Nucleus accumbens (tissue), 56 donors: ENCODE measurements at places on chromosomes 3 and 15.

DNA sequence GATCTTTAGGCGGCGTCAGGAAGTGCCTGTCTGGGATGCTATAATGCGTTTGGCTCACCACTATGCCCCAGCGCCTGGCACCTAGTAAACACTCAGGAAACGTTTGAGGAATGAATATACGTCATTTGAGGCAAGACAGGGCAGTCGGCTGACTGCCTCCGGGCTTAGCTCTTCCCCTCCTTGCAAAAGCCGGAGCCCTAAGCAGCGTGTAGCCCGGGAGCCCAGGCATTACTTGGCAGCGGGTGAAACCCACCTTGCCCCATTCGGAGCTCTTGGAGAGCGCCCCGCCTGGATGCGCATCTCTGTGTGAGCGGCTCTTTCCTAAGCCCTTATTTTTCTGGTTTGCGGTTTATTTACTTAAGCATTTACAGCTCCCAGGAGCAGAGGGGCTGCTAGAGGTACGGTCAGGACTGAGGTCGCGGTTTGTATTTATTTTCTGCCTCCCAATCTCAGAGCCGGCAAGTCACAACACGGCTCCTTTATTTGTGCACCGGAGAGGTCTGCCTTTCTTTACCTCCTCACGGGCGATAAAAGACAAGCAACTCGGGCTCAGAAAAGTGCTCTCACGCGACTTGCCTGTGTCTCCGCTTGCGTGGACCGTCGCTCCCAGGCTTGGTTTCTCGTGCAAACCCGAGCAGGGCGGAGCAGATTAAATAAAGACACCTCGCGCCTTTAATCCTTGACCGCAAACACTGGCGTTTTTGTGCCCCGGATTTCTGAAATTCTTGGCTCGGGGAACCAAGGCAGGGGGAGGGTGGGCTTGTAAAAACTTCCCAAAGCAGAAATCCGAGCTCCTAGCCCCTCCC, 737 bp upstream of the ITPR1 start:
- DNase-seq, result no peak

DNA sequence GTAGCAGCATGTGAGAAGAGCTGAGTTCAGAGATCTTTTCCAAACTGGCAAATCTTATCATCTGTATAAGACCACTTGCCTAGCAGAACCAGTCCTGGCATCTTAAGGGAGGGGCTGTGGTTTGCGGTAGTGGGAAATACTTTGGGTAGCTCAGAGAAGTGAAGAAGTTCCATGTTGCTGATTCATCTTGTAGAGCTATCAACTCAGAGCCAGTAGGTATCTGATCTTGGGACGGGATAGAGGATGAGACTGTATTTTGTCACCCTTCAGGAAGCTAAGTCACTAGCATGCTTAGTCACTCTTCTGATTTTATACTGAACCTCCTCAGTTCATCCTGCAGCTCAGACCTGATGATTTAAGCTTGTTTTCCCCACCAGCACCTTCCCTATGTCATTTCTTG, 211.4 kb downstream of the NR1D2 start:
- DNase-seq, result no peak

GRCh38 chr15:44296625-44297524, 8.4 kb downstream of the GOLM2 start:
- DNase-seq, result no peak

DNA sequence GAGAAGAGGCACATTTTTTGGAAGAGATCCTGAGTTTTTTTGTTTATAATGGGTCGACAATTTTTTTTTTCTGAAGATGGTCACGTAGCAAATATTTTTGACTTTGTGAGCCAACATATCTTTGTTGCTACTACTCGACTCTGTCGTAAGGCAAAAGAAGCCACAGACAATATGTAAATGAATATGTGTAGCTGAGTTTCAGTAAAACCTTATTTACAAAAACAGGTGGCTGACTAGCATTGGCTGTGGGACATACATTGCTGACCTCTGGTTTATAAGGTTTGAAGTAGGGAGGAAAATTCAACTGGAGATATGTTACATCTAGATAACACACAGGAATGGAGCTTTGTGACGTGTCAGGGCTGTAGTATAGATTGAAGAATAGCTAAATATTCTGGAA, 22.5 kb upstream of the NANOGP8 start:
- no peak for DNase-seq

DNA sequence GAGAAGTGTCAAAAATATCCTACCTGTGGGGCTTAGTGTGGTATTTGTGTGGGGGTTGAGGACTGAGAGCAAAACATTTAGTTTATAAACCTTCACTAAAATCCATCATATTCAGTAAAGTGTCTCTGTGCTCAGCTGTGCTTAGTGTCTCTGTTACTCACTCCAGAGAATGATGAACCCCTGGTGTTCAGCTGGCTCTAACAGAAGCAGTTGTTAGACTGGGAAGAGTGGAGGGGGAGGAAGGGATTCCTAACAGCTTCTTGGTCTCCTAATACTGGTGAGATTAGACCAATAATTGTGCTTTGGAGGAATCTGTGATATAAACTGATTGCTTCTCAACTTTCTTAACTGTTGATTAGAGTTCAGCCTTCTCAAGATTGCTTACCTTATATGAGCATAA, 1123.5 kb downstream of the ROBO2 start:
- DNase-seq, result no peak

- DNase-seq, result no peak
These were observed 259.3 kb downstream of the TBL1XR1 start for GRCh38 chr3:176937994-176938393.

DNA sequence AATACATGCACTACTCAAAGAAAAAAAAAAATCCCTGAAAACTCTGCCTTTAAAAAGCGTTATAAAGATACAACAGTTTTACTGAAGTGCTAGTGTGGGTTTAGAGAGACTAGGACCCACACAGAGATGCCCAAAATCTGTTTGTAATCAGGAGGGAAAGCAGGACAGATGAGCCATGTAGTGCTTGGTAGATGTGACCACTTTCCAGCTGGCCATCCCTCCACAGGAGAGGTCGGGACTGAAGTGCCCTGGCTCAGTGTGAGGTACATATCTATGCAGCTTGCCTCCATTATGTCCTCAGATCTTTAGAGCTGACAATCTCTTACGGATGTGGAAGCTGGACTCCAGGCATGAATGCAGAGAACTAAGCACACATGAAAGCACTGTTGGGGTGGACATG, 57.5 kb upstream of the NANOGP8 start:
- no peak for DNase-seq

GRCh38 chr15:46778876-46779275, 938.4 kb upstream of the SEMA6D start:
- DNase-seq, result no peak

DNA sequence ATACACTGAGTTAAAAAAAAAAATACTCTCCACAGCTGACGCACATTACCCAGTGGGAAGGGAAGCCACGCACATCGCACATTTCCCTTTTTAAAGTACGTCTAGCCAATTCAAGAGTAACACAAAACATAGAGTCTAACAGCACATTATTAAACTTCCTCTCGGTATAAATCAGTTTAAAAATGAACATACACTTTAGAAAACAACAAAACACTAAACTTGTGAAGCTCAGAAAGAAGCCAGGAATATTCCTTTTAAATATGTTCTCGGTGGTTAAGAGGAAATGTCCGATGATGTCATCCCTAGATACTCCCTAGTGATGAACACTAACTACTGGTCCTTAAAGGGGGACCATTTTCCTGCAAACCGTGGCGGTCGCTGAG, 721 bp downstream of the MYEF2 start:
- DNase-seq, result no peak

DNA sequence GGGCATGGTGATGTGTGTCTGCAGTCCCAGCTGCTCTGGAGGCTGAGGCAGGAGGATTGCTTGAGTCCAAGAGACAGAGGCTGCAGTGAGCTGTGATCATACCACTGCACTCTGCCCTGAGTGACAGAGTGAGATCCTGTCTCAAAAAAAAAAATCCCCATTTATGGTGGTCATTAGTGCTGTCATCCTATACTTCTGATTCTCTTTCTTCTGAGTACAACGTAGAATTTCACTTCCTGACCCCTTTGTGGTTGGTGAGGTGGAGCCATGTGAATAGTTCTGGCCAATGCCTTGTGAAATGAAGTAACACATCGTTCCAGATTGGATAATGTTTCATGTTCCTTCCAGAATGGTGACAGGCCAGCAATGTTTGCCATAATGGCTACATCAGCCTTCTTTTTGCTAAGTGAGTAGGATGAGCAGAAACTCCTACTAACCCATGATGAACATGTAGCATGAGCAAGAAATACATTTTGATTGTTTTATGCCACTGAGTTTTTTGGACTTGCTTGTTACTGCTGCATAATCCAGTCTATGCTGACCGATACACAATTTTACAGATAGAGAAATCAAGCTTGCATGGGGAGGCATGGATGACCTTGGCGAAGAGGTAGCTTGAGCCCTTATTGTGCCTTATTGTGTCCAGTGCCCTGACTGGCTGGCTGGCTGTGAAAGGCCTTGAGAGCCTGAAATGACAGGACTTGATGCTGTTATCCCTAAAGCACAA, 30.9 kb upstream of the TLE3 start:
- no peak for DNase-seq

DNA sequence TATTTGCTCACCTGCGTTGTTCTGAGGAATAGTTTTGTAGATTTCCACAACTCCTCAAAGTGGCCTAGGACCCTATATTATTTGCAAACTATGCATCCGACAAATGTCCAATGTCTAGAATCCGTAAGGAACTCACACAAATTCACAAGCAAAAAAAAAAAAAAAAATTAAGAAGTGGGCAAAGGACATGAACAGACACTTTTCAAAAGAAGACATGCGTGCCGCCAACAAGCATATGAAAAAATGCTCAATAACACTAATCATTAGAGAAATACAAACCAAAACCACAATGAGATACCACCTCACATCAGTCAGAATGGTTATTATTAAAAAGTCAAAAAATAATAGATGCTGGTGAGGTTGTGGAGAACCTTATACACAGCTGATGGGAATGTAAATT, 398.5 kb upstream of the PROK2 start:
- DNase-seq, result no peak

DNA sequence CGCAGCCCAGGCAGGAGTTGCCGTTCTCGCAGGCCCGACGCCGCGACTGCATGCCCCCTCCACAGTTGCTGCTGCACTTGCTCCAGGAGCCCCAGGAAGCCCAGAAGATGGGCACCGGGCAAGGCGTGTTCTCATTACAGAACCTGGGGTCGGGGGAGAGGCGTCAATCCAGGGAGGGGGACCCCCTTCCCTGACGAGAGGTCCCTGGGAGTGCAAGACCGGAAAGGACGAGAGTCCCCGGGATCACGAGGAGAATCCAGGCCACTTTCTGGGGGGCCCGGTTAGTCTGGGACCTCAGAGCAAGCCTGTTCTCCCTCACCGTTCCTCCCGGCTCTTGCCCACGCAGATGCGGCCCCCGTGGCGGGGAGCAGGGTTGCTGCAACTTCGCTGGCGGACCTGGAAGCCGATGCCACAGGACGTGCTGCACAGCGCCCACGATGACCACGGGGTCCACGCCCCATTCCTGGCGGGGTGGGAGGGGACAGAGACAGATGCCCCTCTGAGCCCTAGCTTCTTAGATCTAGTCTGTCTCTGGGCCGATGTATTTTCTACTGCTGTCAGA, 113.9 kb downstream of the SEMA5B start:
- no peak for DNase-seq

GRCh38 chr3:21059404-21059803, 691.6 kb downstream of the ZNF385D start:
- DNase-seq, result no peak

DNA sequence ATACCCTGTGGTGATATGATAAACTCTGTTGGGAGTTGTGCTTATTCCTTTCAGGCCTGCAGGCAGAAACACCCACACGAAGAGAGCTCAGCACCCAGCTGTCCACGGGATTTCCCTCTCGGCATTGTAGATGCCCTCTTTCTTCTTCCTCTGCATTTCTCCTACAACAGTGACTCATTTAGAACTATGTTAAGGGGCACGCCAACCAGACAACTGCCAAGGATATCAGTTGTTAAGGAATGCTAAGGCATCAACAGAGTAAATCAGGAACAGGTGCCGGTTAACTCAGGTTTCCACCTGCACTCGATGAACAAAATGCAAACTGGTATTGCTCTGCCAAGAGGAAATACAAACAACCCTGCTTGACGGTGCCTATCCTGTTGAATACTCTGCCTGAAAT, 270.0 kb upstream of the PEX5L start:
- no peak for DNase-seq

DNA sequence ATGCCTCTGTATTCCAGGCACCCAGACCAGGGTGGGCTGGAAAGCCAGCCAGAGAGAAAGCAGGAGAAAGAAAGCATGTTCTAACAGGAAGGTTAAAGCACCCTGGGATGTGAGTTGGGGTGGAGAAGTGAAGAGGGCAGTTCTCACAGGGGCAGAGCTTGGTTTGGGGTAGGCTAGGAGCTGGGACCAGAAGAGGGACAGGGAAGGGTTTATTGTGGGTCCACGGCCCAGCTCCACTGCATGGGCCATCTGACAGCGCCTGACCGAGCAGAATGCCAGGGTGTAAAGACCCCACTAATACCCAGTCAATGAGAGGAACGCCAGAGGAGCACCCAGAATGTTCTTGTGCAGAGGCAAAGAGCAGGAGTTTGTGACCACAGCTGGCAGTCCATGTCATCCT, 27.1 kb upstream of the MAGEF1 start:
- no peak for DNase-seq

DNA sequence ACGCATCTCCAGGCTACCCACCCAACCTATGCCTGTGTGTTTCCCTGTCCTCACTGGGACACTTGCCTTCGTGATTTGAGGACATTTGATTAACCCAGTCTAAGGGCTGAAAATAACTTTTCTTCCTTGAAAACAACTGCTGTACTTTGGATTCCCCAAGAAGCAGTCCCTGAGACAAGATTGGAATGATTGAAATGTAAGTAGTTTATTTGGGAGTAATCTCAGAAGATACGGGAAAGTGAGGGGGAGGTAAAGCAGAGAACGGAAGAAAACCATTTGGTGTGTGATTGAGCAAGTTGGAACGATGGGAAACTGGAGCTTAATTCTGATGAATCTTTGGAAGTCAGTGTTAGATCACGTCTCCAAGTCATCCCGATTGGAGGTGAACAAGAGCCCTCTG, 143.8 kb upstream of the LMCD1 start:
- no peak for DNase-seq

- no peak for DNase-seq
These were observed 422.7 kb upstream of the TPRG1 start for GRCh38 chr3:188749010-188749617.

- DNase-seq, result no peak
These were observed 108.4 kb downstream of the LSM3 start for GRCh38 chr3:14286887-14287500.

GRCh38 chr15:37076543-37076942, 23.8 kb downstream of the MEIS2 start:
- no peak for DNase-seq

- no peak for DNase-seq
These were observed 46.7 kb downstream of the RTP1 start for GRCh38 chr3:187243933-187244524.

GRCh38 chr15:71228403-71228802, 113.1 kb downstream of the THSD4 start:
- DNase-seq, result no peak

DNA sequence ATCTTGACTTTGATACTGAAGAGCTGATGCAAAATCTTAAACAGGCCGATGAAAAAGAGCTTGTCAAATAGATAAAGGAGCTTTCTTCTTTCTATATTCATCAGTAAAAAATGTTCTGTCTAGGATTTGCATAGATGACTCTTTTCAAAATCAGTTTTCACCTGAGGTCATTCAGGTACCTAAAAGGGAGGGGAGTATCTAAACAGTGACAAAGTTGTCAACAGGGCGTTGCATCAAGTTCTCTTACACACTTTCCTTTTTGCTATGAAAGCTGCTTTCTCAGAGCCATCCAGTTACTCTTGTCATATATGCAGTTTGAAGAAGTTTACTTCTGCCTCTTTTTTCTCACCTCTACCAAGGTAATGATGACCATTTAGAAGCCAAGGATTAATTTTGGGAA, 60.0 kb downstream of the AKAP13 start:
- DNase-seq, result no peak
